GM12878 (cell line): ENCODE measurements at places on chromosomes 12 and 14.

DNA sequence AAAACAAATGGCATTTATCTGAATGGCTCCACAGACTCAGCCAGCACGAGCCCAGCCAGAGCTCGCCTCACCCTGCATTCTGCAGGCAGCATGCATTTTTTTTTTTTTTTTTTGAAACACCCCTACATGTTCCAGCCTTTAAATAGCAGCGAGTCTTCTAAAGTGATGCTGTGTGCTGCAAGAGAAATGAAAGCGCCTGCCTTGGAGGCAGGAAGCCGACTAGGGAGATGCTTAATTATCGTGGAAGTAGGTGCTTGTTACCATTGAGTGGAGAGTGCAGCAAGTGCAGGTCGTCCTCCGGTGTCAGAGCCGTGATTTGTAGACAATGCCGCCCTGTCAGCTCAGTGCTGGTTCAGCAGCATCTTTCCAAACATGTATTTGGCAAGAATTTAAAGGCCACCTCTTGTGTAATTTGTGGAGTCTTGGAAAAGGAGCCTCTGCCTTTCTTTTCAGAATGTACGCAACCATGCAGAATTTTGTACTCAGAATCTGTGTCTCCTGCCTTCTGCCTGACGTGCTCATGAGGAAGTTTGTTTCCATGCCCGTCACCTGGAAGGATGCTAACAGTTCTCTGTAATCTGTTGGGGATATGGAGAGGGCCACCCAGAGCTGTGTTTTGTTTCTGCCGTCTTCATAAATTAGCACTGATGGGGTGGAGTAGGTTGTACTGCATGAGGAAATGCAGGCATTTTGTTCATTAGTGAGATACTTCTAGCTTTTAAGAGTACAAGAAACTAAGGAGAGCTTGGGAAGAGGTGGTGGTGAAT lies 345.9 kb upstream of the RGS6 start:
- no peak for DNase-seq

GRCh38 chr12:93279565-93280412 lies 97.9 kb upstream of the NUDT4 start:
- no peak for DNase-seq

- no peak for DNase-seq
Observed at GRCh38 chr12:78191611-78192010, 360.9 kb downstream of the NAV3 start.

GRCh38 chr12:71475280-71475679 lies 35.7 kb downstream of the LGR5 start:
- no peak for DNase-seq

GRCh38 chr14:69996216-69996615 lies 117.0 kb downstream of the SMOC1 start:
- no peak for DNase-seq

DNA sequence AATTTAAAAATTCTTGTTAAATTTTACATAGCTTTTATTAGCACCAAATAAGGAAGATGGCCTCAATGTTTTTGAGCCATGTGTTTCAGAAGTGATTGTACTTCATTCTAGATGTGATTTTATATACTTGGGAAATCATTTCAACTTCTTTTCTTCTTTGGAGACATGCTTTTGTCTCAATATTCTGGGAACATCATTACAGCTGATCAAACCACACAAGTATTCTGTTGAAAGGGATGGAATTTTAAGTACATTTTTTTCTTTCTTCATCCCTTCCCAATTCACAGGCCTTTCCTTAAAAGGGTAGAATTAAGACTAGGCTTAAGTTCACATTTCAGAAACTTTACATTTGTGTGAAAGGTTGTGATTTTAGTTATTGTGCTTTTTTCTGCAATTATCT lies 66.4 kb downstream of the PAPOLA start:
- DNase-seq: no peak

- DNase-seq: peak; percentile 37
Observed at GRCh38 chr12:124273630-124274029, 21.3 kb upstream of the RFLNA start.

DNA sequence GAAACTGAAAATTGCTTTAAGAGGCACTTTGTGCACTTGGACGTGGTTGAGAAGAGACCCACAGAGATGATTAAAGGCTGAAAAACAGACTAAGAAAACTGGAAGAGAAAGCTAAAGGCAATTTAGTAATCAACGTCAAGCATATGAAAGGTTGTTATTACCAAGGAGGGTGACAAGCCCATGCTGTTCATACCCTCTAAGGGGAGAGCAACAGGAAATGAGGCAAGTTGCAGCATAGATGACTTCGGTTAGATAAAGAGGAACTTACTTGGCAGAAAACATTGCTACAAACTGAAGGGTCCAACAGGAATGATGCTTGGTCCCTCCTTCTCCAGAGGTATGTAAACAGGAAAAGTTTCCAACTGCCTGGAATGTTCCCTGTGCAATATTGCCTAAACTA lies 107.8 kb downstream of the DUSP6 start:
- DNase-seq: no peak
